GM03348 (cell line): ENCODE measurements at places on chromosomes 5 and 9.
A peak's percentile ranks its signal among the peaks of the same experiment; 100 is the strongest.

GRCh38 chr5:68538814-68539420, 323.4 kb downstream of the PIK3R1 start:
- DNase-seq = no peak

GRCh38 chr9:91889161-91889911, 60.7 kb downstream of the ROR2 start:
- no peak for DNase-seq

DNA sequence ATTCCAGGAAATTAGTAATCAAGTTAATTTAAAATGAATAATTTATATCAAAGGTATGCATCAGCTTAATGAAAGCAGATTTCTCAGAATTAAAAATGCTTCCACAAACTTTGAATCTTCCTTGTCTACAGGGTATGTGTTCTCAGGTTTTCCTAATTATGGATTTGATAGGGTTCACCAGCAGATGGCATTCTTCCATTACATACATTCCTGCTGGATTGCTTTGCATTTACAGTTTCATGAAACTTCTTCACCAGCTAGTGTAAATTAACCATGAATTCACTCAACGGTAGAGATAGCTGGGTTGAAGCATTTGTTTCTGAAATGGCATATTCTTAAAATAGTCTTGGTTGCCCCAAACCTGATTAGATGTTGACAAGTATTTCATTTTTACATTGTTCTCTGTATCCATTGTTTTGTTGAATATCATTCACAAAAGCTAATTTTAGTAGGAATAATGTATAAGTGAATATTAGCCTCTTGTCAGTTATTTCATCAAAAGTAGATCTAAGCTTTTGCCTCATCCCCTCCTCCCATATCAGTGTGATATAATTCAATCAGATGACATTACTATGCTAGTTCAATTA, 68.7 kb upstream of the WDR41 start:
- DNase-seq = peak; percentile 45

GRCh38 chr5:178818094-178818493, 41.7 kb upstream of the ZNF354B start:
- no peak for DNase-seq

DNA sequence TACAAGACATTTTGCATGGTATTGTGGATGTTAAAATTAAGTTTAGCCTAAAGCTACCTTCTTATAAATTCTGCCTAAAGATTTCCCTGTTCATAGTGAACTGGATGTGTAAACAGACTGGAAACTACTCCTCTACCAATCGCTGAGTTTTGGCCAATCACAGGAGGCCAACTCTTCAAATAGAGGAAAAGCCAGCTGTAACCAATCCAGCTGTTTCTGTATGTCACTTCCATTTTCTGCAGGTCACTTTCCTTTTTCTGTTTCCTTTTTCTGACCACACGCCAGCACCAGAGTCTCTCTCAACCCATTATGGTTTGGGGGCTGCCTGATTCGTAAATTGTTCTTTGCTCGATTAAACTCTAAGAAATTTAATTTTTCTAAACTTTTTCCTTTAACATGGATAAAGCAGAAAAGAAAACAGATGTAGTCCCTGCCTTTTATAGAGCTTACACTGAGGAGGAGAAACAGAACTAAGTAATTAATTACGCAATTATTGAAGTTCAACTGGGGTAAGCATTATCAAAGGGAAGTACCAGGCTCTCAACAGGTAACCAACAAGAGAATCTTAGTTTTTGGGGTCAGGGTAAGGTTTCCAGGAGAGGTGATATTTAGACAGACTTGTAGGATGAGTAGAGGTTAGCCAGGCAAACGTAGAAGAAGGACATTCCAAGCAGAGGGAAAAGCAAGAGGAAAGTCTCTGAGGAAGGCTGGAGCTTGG, 27.7 kb downstream of the RANBP3L start:
- no peak for DNase-seq

DNA sequence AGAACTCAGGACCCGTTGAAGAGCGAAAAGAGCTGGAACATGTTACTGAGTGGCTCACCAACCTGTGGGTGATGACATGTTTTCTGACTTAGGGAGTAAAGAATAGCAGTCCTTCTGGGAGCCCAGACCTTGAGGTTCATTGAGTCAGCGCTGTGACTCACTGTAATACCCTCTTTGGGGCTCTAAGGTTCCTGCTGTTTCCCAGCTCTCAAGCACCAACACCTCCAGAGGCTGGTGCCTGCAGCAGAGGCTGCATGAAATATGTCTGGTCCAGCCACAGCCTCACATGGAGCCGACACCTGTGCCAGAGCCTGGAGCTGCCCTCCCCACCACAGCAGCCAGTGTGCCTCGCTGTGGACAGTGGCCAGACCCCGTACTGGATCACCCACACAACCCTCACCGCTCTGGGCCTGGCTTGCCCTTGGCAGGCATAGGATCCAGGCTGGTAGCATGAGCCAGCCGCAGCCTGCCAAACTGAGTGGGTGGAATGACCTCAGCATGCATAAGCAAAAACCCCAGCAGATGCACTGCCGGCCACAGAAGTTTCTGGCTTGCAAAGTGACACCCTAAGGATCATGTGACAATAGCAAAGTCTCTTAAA, 143.5 kb upstream of the MRPS30 start:
- DNase-seq = peak; percentile 11

DNA sequence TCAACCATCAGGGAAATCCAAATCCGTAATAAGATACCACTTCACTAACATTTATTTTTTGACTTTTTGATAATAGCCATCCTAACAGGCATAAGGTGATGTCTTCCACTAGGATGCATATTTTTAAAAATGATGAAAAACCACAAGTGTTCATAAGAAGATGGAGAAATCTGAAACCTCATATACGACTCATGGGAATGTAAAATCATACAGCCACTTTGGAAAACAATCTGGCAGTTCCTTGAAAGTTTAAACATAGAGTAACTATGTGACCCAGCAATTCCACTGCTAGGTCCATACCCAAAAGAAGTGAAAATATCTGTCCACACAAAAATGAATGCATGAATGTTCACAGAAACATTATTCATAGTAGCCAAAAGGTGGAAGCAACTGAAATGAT, 431.0 kb downstream of the ENC1 start:
- DNase-seq = peak; percentile 25

GRCh38 chr5:7759257-7759871, 91.6 kb downstream of the CFAP90 start:
- DNase-seq = no peak

- no peak for DNase-seq
Observed at GRCh38 chr9:75051285-75051684, 23.2 kb upstream of the CARNMT1 start.

DNA sequence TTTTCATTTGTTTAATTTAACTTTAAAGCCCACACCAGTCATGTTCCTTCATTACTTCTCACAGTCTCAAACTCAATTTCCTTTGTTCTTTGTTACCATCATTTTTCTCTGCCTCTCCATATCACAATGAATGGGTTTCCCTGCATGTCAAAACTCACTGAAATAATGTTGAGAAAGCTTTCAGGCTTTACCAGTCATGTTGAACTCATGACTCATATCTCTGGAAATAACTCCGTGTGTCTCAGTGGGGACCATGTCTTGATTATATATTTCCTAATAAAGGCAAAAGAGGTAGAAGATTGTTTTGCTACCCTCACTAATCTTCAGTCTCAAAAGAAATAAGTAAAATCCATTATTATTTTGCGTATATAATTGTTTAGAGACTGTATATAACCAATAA, 231.2 kb downstream of the CHSY3 start:
- peak; percentile 60 for DNase-seq

GRCh38 chr5:115949096-115949495, 13.2 kb upstream of the LVRN start:
- no peak for DNase-seq

DNA sequence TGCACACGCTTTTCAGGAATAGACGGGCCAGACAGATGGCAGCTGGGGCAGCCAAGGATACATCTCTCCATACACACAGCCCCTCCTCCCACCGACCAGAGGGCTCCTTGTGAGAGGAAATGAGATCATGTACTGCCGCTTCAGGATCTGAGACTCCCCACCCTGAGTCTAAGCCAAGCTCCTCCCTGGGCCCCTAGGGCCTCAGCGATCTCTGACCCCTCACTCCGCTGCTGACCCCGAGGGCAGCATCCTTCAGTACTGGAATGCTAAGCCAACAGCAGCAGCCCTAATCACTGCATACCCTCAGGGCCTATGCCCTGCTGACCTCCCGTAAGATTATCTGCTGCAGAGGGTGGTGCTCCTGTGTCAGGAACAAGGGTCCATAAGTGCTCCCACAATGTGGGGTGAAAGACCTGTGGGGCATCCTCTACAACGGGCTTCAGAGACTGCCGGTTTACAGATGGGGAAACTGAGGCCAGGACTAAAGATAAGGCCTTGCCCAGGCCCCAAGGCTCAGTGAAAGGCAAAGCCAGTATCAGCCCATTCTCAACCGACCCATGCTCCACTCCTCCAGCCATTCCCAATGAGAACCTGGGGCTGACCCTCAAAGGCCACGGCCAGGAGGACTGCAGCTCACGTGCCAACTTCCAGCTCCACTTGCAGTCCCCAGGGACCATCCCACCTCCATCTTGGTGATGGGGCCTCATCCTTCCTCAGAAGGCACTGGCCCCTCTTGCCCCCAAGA, 37.5 kb downstream of the BICD2 start:
- DNase-seq = no peak
